ENCODE measurements at places on chromosomes 1 and 21.

DNA sequence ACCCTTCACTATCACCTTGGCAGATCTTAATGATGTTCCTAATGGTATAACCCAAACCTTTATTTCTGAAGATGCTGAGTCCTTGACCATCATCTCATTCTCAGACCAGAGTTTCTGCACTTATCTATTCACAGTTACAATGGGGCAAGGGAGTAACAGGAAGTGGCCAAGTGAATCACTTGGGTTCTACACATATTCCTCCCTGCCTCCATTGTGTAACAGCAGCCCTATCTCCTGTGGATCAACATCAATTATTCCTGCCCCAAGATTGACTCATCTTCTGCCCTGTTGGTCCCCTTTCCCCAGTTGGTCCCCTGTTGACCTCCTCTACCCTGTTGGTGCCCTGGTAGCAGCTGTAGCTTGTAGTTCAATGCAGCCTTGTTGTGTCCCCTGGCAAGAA, 10.3 kb upstream of the S100A7 start:
- no peak for DNase-seq

- no peak for DNase-seq
Measured at GRCh38 chr1:76871355-76871974, 4.2 kb downstream of the ST6GALNAC5 start.

- no peak for DNase-seq
Measured at GRCh38 chr21:36075171-36075570, 5.3 kb downstream of the CBR1 start.

DNA sequence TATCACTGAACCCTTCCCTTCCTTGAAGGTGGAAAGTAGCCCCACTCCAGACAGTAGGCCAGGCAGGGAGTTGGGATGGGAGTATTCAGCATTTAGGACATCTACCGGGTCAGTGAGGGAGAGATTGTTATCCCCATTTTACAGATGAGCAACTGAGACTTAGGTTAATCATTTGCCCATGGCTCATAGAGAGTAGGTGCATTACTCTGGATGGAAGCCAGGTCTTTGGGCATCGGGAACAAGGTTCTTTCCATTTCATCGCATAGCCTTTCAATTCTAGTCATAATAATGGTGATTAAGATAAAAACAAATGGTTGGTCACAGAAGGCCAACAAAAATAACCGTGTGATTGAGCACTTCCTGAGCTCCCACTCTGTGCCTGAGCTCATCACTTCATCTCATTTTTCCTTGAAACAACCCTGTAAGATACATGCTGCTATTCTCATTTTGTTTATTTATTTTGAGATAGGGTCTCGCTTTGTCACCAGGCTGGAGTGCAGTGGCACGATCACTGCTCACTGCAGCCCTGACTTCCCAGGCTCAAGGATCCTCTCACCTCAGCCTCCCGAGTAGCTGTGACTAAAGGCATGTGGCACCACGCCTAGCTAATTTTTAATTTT, 64.8 kb downstream of the NAV1 start:
- DNase-seq: no peak

- no peak for DNase-seq
Measured at GRCh38 chr1:67970088-67970487, 80.3 kb downstream of the DIRAS3 start.

DNA sequence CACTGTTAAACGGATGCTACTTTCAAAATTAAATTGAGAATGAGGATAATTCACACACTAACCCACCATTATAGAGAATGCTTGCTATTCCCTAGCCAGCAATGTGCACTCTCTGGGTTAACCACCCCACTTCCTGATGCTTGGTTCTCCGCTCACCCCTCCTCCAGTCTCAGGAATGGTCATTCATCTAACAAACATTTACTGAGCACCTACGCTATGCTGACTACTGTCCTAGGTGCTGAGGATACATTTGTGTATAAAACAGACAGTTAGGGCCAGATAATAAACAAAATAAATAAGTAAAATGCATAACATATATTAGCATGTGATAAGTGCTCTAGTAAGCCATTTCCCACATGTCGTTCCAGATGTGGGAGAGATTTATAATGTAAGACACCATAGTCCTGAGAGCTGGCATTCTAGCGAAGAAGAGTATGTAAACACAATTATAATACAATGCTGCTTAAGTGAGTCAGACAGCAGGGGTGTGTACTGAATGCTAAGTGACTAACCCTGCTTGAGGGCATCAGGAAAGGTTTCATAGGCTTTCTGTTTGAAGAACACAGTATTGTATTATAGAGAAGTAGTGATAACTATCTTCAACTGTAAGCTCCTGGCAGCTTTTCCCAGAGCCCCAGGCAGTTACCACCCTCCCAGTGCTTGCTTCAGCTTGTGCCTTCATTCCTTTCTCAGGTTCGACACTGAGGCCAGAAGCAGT, 126.7 kb upstream of the CACHD1 start:
- no peak for DNase-seq

GRCh38 chr1:171220581-171221054, 27.7 kb upstream of the FMO1 start:
- DNase-seq: no peak

DNA sequence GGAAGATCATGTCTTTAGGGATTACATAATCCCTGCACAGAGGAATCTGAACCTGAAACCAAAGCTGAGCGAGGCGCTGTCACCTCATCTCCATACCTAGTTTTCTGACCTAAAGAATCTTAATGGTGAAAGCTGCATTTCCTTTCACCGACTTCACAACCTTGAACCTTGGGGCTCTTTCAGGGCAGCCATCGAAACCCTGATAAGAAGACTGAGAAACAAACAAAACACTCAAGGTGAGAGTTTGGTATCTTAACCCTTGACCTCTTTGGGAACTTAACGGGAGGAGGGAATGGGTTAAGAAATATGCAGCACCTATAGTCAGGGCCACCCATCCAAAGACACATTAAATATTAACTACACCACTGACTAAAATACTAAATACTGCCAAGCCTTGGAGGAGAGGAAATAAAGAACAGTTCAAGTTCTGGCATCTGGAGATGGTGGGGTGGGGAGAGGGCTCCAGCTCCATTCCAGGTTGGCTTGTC, 2.0 kb downstream of the C1orf116 start:
- no peak for DNase-seq

DNA sequence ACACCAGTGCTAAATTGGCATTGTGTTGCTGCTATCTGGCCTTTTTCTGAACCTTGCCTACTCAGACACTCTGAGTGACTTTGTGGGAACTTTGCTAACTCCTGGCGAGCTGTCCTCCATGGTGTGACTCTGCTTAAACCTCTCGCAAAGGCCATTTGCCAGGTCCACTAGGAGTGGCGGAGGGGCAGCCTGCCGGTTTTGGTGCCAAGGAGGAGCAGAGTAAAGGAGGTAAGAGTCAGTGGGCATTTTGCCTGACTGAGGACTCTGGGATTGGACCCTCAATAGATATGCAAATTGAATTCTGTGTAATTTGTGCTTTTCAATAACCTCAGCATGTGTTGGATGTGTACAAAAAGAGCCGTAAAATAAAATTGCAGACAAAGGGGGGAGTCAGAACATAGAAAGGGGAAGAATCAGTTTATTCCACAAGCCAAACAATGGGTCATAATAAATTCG, 386.6 kb upstream of the NFIA start:
- no peak for DNase-seq

GRCh38 chr21:37257511-37257966, 9.6 kb downstream of the VPS26C start:
- peak; percentile 73 for DNase-seq

DNA sequence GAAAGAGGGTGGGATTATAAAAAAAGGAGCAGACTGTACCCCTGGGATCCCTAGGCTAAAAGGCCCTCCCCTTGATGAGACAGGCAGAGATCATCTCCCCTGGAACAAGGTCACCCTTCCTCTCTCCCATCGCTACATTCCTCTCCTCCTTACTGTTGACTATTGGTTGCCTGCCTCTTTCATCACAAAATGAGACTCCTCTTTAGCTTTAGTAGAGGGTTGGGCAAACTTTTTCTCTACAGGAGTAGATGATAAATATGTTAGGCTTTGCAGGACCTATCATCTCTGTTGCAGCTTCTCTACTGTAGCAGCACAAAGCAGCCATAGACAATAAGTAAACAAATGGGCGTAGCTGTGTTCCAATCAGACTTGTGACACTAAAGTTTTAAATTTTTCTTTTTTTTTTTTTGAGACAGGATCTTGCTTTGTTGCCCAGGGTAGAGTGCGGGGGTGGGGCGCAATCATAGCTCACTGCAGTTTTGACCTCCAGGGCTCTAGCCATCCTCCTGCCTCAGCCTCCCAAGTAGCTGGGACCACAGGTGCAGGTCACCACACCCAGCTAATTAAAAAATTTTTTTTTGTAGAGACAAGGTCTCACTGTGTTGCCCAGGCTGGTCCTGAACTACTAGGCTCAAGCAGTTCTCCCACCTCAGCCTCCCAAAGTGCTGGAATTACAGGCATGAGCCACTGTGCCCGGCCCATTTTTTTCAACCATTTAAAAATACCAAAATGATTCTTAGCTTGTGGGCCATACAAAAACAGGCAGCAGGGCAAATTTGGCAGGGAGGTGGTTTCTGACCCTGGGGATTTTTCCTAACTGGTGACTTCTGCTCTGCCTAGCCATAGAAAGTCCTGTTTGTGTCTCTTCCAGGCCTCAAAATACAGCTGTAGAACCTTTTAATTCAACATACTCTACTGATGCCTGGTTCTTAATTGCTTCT, 15.1 kb downstream of the MCL1 start:
- DNase-seq: no peak

GRCh38 chr21:44285138-44285992, at the start of gene AIRE:
Gene AIRE (plus strand): TSS chr21:44285876. CDS start chr21:44286007, 131 bp downstream.
- peak; percentile 69 for DNase-seq

DNA sequence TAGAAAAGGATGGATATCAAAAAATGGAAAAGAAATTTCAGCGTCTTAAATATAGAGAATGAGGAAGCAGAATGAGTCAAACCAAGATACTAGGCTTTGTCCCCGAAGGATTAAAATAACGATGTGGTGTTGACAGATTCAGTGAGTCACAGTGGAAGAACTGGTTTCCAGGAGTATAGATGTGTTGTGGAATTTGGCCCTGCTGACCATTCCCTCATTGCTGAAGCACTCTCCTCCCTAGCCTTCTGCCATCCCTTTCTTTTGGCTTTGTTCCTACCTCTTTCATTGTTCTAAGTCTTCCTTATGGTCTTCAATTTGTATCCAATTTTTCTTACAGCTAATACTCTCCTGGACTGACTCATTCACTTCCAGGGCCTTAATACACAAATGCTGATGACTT, 23.1 kb upstream of the USP25 start:
- no peak for DNase-seq

GRCh38 chr1:176193023-176193422, 14.1 kb downstream of the COP1 start:
- no peak for DNase-seq

DNA sequence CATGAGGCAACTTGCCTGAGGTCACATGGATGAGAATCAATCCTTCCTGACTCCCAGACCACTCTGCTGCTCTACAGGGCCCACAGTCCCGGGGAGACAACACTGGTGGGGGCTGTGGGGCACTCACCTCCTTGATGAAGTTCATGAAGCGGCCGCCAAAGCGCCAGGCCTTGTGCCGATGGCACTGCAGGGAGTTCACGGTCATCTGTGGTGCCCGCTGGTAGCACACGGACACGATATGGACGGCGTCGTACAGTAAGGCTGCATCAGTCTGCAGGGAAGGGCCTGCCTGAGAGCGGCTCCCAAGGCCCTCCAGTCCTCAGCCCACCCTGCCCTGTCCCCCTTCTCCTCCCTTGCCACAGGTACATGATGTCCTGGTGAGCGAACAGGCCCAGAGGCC, 175.3 kb downstream of the GRIK3 start:
- DNase-seq: no peak

DNA sequence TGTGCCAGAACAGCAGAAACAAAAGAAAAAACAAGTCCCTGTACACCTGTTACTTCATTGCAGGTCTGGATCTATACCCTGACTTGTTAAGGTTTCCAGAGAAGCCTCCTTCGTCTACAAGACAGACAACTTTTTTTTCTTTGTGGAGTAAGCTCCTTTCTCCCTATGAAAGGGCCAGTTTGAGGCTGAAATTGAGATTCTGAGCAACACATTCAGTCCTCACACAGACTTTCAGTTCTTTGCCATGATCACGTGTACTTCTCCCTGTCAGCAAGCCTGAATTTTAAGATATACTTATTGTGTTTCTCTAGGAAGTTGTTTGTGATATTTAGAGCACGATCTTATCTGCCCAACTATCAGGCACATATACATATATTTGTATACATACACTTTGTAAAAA, 374.0 kb downstream of the NTNG1 start:
- no peak for DNase-seq

DNA sequence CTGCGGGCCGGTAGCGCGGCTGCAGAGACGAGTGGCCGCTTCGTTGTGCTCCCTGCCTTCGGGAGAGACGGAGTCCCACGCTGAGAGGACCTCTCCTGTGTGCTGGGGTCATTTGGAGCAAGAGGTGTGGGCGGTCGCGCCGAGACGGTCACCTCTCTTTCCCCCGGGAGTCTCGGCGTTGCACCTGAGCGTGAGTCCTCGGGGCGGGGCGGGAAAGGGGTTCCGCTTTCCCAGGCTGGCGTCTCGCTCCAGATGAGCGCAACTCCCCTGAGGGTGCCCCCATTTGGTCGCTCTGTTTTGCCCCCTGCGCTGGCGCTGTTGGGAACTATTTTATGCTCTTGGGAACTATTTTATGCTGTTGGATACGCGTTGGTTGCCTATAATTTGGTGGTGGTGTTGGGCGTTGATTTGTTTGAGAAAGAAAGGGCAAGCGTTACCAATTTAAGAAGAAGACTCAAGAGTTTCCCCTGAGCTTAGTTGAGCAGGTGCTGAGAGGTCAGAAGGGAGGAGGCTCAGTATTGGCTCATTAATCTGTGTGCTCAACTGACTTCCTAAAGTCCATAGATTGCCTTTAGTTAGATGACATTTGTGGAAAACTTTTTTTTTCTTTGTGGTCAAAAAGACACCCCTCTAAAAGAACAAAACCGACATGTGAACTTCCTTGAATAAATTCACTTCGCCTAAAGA, 683 bp downstream of the LRRC8B start:
- peak; percentile 80 for DNase-seq

GRCh38 chr1:53340660-53341520, 13.0 kb upstream of the LRP8 start:
- no peak for DNase-seq

DNA sequence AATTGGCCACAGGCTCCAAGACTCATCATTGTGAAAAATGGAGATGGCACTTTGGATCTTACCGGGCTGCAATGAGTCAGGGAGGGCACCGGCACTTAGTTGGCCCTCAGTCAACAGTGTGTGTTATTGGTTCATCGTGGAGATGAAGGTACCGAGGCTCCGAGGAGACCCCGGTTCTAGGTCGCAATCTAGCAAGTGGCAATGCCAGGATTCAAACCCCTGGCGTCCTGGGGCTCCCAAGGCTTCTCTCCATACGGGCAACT, 49.0 kb upstream of the ACOT11 start:
- DNase-seq: no peak

Measured in Right ventricle myocardium inferior (tissue), 1 donor.